ENCODE measurements at places on chromosomes 1 and 21. TPM values are rescaled to one million over a fixed set of nuclear protein-coding genes. Genes with fewer than 3 reads are reported as not detected.
A peak's percentile ranks its signal among the peaks of the same experiment; 100 is the strongest.

GRCh38 chr1:17156108-17156507 is 36.9 kb upstream of the PADI2 start:
- H3K27me3 ChIP-seq: peaks cover 5% of the 10 kb centered on the region
- no peak for DNase-seq
- peaks cover 2% of the 10 kb centered on the region for H3K4me1 ChIP-seq
- H3K27ac ChIP-seq: no peak overlapping the region

DNA sequence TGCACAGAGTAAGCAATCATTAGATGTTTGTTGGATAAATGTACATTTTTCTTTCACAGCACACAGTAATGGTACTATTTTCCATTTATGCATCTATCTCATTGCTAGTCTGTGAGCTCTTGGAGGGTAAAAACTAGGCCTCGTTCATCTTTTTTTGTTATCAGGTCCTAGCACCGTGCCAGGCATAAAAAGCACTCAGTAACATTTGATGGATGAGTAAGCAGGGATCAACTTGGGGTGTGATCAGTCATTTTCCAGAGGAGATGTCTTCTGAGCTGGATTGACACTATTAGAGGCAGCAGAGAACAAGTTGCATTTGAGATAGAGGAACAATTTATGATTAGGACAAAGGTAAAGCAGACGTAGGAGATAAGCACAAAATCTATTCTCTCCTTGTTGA is 4.3 kb upstream of the VTCN1 start:
- no peak overlapping the region for H3K4me3 ChIP-seq
- no peak for DNase-seq
- no peaks in the 10 kb centered on the region for H3K36me3 ChIP-seq
- no peaks in the 10 kb centered on the region for H3K4me1 ChIP-seq
- no peaks in the 10 kb centered on the region for H3K27me3 ChIP-seq

- H3K27me3 ChIP-seq: peaks cover 22% of the 10 kb centered on the region
- no peaks in the 10 kb centered on the region for H3K36me3 ChIP-seq
- no peak overlapping the region for H3K4me3 ChIP-seq
- H3K27ac ChIP-seq: no peak overlapping the region
Measured at GRCh38 chr1:225670806-225671733, 18.1 kb upstream of the ENAH start.

GRCh38 chr1:248793592-248793991 is 32.1 kb downstream of the SH3BP5L start:
- H3K36me3 ChIP-seq: no peaks in the 10 kb centered on the region
- peaks cover 2% of the 10 kb centered on the region for H3K27me3 ChIP-seq
- peaks cover 2% of the 10 kb centered on the region for H3K4me1 ChIP-seq

GRCh38 chr1:30654188-30654587 is 69.2 kb downstream of the MATN1 start:
- H3K4me1 ChIP-seq: no peaks in the 10 kb centered on the region
- H3K36me3 ChIP-seq: no peaks in the 10 kb centered on the region
- no peak overlapping the region for H3K27ac ChIP-seq
- peaks cover 2% of the 10 kb centered on the region for H3K27me3 ChIP-seq
- no peak for DNase-seq

GRCh38 chr1:47578721-47579419 is 141.0 kb downstream of the FOXD2 start:
- H3K4me1 ChIP-seq: peaks cover 2% of the 10 kb centered on the region
- H3K27me3 ChIP-seq: peaks cover 7% of the 10 kb centered on the region
- H3K36me3 ChIP-seq: no peaks in the 10 kb centered on the region
- no peak overlapping the region for H3K4me3 ChIP-seq

- peaks cover 26% of the 10 kb centered on the region for H3K36me3 ChIP-seq
- no peaks in the 10 kb centered on the region for H3K27me3 ChIP-seq
- DNase-seq: no peak
- no peak overlapping the region for H3K4me3 ChIP-seq
Measured at GRCh38 chr1:197692965-197693364, 82.3 kb downstream of the DENND1B start.

DNA sequence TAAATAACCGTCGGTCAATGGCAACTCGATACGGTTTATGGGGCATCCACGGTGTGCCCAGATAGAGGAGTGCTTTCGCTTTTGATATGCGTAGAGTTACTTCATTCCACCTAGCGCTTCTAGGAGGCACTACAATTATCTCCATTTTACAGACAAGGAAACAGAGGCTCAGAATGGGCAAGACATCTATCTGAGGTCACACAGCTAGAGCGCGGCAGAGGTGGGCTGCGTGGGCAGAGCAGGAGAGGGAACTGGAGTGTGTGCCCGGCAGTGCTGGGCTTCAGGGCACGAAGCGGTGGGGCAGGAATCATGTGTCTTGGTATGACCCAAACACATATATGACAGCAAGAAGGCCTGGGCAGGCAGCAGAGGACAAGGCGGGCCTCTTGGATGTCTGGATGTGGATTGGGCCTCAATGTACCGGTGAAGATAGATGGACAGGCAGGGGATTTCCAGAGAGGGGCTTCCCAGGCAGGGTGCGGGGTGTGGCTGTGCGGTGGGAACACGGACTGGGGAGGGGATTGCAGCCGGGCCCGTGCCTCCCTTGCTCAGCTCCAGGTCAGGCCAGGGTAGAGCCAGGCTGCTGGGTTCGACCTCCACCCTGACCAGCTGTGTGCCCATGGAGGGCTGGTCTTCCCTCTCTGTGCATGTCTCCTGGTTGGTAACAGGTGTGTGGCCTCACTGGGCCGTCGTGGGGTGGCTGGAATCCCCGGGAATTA is 21.2 kb downstream of the TP73 start:
- H3K27ac ChIP-seq: no peak overlapping the region
- no peaks in the 10 kb centered on the region for H3K36me3 ChIP-seq
- H3K4me1 ChIP-seq: no peaks in the 10 kb centered on the region
- DNase-seq: no peak
- H3K4me3 ChIP-seq: no peak overlapping the region

DNA sequence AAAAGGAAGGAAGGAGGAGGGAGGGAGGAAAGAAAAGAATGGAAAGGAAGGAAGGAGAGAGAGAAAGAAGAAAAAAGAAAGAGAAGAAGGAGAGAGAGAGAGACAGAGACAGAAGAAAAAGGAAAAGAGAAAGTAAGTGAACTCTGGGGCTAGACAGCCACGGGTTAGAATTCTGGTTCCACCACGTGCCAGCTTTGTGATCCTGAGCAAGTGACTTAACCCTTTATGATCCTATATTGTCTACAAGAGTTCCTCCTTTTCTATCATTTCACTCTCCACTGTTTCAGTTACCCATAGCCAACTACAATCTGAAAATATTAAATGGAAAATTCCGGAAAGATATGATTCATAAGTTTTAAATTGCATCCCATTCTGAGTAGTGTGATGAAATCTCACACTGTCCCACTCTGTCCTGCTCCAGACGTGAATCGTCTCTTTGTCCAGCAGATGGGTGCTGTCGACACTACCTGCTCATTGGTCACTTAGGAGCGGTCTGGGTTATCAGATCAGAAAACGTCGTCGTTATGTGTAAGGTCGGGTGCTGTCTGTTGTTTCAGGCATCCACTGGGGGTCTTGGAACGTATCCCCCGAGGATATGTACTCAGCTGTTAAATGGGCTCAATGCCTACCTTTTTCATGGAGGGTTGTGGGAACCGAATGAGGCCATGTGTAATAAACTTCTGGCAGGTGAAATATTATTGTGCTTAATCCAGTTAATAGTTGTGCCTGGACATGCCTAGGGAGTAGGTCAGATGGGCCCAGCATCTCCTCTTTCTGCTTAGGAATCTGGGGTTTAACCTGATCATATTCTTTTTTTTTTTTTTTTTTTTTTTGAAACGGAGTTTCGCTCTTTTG is 19.1 kb downstream of the TMEM51 start:
- no peak overlapping the region for H3K27ac ChIP-seq
- peaks cover 17% of the 10 kb centered on the region for H3K4me1 ChIP-seq
- no peak overlapping the region for H3K4me3 ChIP-seq
- H3K36me3 ChIP-seq: no peaks in the 10 kb centered on the region

DNA sequence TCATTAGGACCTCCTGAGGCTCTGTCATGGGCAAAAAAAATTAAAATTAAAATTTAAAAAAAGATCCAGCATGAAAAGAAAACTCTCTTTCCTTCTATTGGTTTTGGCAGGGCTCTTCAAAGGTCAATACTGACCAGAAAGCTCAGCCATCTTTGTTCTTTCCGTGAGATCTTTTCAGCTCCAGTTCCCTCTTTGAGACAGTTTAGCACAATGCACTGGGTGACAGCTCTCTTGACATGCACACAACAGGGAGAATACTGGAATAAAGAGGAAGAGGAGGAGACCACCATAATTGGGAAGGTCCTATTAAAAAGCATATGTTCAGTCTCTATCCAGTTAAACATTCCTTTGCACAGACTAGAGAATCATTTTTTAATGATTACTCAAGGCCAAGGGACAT is 6.3 kb downstream of the LIX1L start:
- no peak for DNase-seq
- no peaks in the 10 kb centered on the region for H3K27me3 ChIP-seq
- no peak overlapping the region for H3K27ac ChIP-seq
- H3K4me3 ChIP-seq: no peak overlapping the region
- peaks cover 26% of the 10 kb centered on the region for H3K36me3 ChIP-seq
- peaks cover 32% of the 10 kb centered on the region for H3K4me1 ChIP-seq

DNA sequence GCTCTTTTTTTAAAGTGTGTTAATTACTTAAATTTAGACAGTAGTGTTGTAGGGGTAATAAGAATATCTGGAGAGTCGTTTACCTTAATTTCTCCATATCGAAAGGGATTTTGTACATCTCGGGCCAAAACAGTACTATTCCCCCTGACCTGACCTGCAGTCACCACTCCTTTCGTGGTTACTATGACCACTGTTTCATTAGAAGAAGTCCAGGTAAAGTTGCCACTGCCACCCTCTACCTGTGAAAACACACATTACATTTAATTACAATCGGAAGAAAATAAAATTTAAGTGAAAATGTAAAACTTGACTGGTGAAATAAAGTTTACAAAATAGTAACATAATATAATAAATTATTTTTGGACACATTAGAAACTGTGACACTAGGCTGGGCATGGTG is 37.2 kb downstream of the NUP210L start:
- peaks cover 1% of the 10 kb centered on the region for H3K27me3 ChIP-seq
- no peak overlapping the region for H3K4me3 ChIP-seq
- peaks cover 3% of the 10 kb centered on the region for H3K4me1 ChIP-seq
- DNase-seq: no peak

GRCh38 chr1:245807954-245808719 is 653.4 kb downstream of the KIF26B start:
- H3K27me3 ChIP-seq: no peaks in the 10 kb centered on the region
- H3K36me3 ChIP-seq: no peaks in the 10 kb centered on the region
- H3K4me3 ChIP-seq: no peak overlapping the region
- DNase-seq: no peak
- H3K27ac ChIP-seq: no peak overlapping the region
- H3K4me1 ChIP-seq: peaks cover 3% of the 10 kb centered on the region

GRCh38 chr1:93585059-93585966 is 96.3 kb downstream of the BCAR3 start:
- no peak for DNase-seq
- no peak overlapping the region for H3K27ac ChIP-seq
- H3K36me3 ChIP-seq: no peaks in the 10 kb centered on the region
- peaks cover under 1% of the 10 kb centered on the region for H3K27me3 ChIP-seq
- no peak overlapping the region for H3K4me3 ChIP-seq

- no peak overlapping the region for H3K4me3 ChIP-seq
- H3K27ac ChIP-seq: no peak overlapping the region
- no peaks in the 10 kb centered on the region for H3K27me3 ChIP-seq
- H3K36me3 ChIP-seq: peaks cover 16% of the 10 kb centered on the region
- H3K4me1 ChIP-seq: peaks cover 3% of the 10 kb centered on the region
- DNase-seq: peak; percentile 78
Measured at GRCh38 chr1:1665815-1666251, 7.0 kb upstream of the CDK11B start.

DNA sequence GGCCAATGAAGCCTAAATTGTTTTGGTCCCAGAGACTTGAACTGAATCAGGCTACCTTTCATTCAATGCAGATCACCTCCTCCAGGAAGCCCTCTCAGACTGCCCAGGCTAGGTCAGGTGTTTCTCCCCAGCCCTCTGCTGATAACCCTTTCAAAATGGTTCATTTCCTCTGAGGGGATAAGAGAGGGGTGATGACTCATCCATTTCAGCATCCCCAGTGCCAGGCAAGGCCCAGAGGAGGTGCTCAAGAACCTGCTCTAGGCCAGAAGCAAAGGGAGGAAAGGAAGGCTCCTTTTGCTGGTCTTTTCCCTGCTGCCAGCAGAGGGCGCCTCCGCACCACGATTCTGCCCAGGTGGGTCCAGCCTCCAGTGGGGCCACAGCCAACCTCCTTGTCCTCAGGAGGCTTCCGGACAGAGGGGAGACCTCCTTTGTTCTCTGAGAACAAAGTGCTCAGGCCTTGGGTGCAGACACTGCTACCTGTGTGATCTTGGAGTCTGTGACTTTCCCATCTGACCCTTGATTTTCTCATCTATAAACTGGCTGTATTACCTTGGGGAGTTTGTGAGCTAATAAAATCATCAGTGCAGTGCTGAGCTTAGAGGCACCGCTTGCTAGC is 45.3 kb upstream of the ARHGEF10L start:
- H3K27me3 ChIP-seq: peaks cover 8% of the 10 kb centered on the region
- no peak overlapping the region for H3K27ac ChIP-seq
- no peak overlapping the region for H3K4me3 ChIP-seq
- H3K36me3 ChIP-seq: no peaks in the 10 kb centered on the region

DNA sequence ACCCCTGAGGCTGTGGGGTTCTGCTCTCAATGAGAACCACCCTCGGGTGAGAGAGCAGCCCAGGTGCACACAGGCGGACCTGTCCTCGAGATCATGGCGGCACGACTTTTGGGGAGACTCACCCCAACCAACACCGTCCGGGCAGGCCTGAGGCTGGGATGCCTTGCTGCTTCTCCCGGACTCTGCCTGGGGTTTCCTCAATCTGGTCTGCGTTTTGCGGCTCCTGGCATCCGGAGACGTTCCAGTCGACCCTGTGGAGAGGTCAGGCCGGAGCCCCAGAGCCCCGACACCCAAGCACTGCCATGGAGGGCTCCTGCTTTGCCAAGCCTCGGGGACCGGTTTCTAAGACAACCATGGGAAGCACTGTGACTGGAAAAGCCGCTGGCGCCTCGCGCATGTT is 3879.7 kb downstream of the SRGAP2C start:
- no peak for DNase-seq
- H3K27me3 ChIP-seq: no peaks in the 10 kb centered on the region
- no peak overlapping the region for H3K4me3 ChIP-seq
- H3K36me3 ChIP-seq: peaks cover under 1% of the 10 kb centered on the region
- no peaks in the 10 kb centered on the region for H3K4me1 ChIP-seq

- H3K36me3 ChIP-seq: peaks cover 4% of the 10 kb centered on the region
- H3K27ac ChIP-seq: peak overlapping the region; percentile 70
- H3K4me1 ChIP-seq: peaks cover 14% of the 10 kb centered on the region
- DNase-seq: peak; percentile 86
- H3K4me3 ChIP-seq: peak overlapping the region; percentile 88
- peaks cover 37% of the 10 kb centered on the region for H3K27me3 ChIP-seq
Measured at GRCh38 chr1:20732071-20732587, 374 bp downstream of the SH2D5 start.

FAM72A gene
- total RNA-seq: 29.1 TPM

WNT9A gene
- total RNA-seq: not detected

ITGB2 gene
- total RNA-seq: 265 TPM

DARS2 gene
- 52.2 TPM for total RNA-seq

SPRR1B gene
- not detected for total RNA-seq

ANGPTL7 gene
- total RNA-seq: not detected

ADAM30 gene
- total RNA-seq: not detected

RUNX1 gene
- total RNA-seq: 100 TPM

All from activated CD4-positive, alpha-beta T cell treated with anti-CD3 and anti-CD28 coated beads, Interleukin-2, amount 10 ng/mL, durations not matched to agents 24 days and 14 days (primary cell).